Spinal cord (tissue), 10 donors: ENCODE measurements at places on chromosomes 11 and 22. TPM values are rescaled to one million over a fixed set of nuclear protein-coding genes. Genes with fewer than 3 reads are reported as not detected.

Gene TPCN2
- polyA plus RNA-seq: 25.9 TPM

Gene LMNTD2
- 7.6 TPM for polyA plus RNA-seq

Gene TCN2
- 37.8 TPM for polyA plus RNA-seq

Gene PKDREJ
- polyA plus RNA-seq: 0.46 TPM

Gene HTR3B
- 0.86 TPM for polyA plus RNA-seq

Gene SESN3
- polyA plus RNA-seq: 120 TPM

Gene SOX6
- 26.6 TPM for polyA plus RNA-seq

Gene CRACR2B
- 12.1 TPM for polyA plus RNA-seq

Gene TMPRSS4
- polyA plus RNA-seq: 0.26 TPM

Gene ALDH3B1
- 4.8 TPM for polyA plus RNA-seq

Gene MYBPC3
- polyA plus RNA-seq: 0.16 TPM

Gene P4HA3
- 1.2 TPM for polyA plus RNA-seq

Gene ARHGAP42
- 25.4 TPM for polyA plus RNA-seq

Gene GRM5
- 39.7 TPM for polyA plus RNA-seq

Gene TUT1
- 18.4 TPM for polyA plus RNA-seq

Gene KRTAP5-11
- polyA plus RNA-seq: 0.43 TPM

Gene C11orf86
- 0.18 TPM for polyA plus RNA-seq

Gene GTSE1
- polyA plus RNA-seq: 11.5 TPM

Gene FAM83F
- polyA plus RNA-seq: 0.67 TPM

Gene RBFOX2
- 152 TPM for polyA plus RNA-seq

Gene OR5J2
- polyA plus RNA-seq: not detected

Gene OR51B5
- not detected for polyA plus RNA-seq

Gene HBG2
- polyA plus RNA-seq: 2,225 TPM

Gene MMP7
- 0.18 TPM for polyA plus RNA-seq

Gene ZBTB16
- polyA plus RNA-seq: 4.5 TPM

Gene LMO2
- polyA plus RNA-seq: 60.0 TPM
